Left renal cortex interstitium (tissue), 4 donors: ENCODE measurements at places on chromosomes 12 and 14. TPM values are rescaled to one million over a fixed set of nuclear protein-coding genes. Genes with fewer than 3 reads are reported as not detected.
A peak's percentile ranks its signal among the peaks of the same experiment; 100 is the strongest.

GRCh38 chr12:12560587-12561370, 1.9 kb downstream of the DUSP16 start:
- peak; percentile 49 for DNase-seq

DNA sequence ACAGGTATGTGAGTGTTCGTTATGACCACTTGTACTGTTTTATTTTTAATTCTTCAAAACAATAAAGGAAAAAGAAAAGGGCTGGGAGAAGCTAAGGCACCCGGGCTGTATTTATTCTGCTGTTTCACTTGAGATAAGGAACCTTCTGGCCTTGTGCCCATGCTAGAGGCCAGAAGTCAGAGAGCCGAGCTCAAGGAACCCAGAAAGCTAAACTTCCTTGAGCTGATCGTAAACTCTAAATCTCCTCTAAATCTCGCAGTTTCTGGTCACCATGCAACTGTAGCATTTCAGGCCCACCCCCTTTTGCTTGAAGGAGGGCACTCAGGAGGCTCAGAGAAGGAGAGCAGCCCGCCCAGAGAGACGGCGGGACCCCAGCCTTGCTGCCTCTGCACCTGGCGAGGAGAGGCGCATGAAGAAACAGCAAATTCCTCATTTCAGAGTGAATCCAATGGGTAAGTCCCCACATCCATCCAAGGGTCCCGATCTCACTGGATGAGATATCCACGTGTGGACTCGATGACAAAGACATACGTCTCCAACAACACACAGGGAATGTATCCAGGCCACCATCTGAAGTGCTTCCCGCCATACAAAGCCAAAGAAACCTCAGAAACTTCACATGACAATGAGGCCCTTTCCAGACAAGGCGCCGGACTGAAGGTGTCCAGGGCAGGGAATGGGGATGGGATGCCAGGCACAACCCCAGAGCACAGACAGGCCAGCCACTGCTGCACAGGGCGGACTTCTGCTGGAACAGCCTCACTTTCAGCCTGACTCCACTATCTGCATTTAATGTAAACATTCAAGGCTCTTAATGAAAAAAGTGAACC, 14.6 kb downstream of the CCDC88C start:
- DNase-seq: no peak

DNA sequence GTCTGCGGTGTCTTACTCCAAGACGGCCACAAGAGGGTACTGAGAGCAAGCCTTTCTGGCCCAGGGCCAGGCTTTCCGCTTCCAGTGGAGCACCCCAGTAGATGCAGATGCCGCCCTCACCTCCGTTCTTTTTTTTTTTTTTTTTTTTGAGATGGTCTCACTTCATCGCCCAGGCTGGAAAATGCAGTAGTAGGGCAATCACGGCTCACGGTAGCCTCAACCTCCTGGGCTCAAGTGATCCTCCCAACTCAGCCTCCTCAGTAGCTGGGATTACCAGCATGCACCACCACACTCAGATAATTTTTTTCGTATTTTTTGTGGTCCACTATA, 5.6 kb upstream of the LBHD2 start:
- DNase-seq: no peak

GRCh38 chr12:42828836-42829235, 239.3 kb upstream of the PRICKLE1 start:
- no peak for DNase-seq

Gene GUCY2C
- polyA plus RNA-seq: 0.51 TPM

Gene SAMD15
- polyA plus RNA-seq: 8.5 TPM

Gene TRAF3
- polyA plus RNA-seq: 17.2 TPM
